Hematopoietic multipotent progenitor cell treated with erythropoietin and hydrocortisone succinate and interleukin-3 and kit ligand, for 17 days (in vitro differentiated cells): ENCODE measurements at places on chromosomes 7 and 10.

- DNase-seq, result no peak
Measured at GRCh38 chr7:158325530-158326381, 261.9 kb downstream of the PTPRN2 start.

- no peak for DNase-seq
Measured at GRCh38 chr10:98172495-98172894, 38.0 kb downstream of the R3HCC1L start.

DNA sequence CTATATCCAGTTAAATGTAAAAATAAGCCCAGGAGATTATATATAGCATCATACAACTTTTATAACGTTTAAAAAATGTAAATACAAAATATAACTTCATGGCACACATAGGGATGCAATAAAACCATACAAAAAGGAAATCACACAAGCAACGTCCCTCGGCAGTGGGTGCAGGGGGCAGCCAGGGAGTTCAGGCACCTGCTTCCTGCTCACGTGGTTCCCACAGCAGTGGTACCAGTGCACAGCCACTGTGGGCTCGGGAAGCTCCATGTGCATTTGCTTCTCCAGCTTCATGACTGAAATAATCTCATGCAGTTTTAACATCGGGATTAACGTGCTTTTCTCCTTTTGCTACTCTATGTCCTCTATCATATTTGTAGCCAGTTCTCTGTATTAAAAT, 255.5 kb upstream of the CXCL12 start:
- DNase-seq, result no peak

DNA sequence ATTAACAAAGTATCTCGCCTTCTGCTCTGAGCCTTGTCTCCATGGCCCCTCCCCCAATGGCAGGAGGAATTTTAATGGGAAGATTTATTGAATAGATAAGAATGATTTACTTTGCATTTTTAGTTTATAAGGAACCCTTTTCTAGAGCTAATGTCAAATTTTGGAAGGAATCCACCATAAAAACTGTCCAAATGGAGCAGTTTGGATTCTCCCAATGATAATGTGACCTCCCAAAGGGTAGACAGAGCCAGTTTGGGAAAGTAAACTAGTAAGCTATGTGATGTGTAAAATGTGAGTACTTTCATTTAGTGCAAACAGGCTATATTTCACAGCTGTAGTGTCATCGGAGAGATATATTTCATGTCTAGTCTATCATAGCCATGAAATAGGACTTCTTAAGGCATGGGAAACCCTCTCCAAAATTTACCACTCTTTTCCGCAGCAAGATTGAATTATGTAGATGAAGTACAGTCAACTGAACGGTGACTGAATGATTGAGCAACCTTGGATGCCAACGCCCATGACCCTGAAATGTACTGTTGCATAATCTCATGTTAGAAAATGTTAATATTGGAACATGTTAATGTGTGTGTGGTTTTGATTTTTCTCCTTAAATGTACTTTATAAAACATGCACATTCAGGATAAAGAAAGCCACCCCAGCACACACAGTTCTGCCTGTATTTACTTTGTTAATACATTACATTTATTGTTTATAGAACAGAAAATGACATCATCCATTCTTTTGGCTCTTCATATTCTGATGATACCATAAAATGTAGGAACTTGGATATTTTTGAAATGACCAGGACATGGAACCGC, 140.6 kb downstream of the NRP1 start:
- no peak for DNase-seq

DNA sequence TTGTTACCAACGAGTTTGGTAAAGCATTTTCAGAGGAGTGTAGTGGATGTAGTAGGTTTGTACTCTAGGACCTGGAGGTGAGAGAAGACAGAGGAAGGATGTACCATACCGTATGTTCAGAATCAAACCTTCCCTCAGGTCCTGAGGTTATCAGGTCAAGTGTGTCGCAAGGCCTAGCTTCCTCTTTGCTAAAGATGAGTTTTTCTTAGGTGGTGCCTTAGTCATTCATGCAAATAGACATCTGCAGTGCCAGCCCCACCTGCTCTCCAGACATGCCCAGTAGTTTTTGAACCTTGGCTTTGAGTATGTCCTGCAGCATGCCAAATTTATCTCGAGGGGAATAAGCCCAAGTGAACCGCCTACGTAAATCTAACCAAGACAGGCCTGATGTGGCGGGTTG, 71.3 kb downstream of the HDAC9 start:
- no peak for DNase-seq

DNA sequence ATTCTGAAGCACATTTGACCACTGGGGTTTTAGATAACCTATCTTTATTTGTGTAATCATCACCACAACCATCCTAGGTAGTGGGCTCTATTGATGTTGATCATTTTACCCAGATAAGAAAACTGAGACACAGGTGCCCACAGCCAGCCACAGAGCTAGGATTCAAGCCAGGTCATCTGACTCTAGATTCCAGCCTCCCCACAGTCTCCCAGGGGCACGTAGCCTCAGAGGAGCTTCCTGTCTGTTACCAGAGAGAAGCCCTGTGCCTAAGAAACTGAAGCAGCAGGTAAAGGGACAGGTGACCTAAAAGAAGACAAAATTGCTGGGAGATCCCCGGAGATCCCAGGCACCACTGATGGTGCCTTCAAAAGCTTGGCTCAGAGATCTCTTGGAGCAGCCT, 55.8 kb downstream of the ALOX5 start:
- DNase-seq, result no peak

DNA sequence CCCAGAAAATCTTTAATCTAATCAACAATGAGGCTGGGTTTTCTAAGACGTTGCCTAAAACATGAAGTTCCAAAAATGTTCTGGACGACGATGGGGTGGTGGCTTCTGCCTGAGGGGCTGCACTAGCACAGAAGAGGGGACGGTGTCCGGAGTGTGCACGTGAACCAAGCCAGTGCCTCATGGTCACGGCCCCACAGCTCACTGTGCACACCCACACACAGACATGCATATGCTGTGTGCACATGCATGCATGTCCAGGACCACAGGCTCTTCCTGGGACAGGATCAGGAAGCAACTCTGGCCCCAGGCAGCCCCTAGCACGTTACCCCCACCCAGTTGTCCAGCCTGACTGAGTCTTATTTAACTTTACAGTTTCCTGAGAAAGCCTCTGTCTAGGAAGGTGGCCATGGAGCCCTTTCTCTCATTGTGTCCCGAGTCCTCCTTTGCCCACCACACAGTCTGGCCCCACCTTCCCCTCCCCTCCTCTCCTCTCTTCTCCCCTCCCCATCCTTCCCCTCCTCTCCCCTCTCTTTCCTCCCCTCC, 100.8 kb downstream of the DNAJB6 start:
- DNase-seq, result no peak

DNA sequence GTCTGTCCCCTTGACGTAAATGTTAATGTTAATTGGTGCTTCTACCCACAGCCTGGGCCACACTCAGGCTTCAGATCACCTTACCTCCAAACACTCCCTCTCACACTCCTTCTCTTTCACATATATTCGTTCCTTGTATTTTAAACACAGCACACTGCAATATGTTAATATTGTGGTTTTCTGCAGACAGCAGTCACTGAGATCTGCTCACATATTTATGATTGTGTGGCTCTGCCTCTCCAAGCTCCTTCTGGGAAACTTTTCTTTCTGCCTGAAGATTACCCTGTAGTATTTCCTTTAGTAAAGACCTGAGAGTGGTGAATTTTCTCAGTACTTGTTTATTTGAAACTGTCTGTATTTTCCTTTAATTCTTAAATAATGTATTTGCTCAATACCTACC, 104.7 kb downstream of the VWC2 start:
- no peak for DNase-seq

DNA sequence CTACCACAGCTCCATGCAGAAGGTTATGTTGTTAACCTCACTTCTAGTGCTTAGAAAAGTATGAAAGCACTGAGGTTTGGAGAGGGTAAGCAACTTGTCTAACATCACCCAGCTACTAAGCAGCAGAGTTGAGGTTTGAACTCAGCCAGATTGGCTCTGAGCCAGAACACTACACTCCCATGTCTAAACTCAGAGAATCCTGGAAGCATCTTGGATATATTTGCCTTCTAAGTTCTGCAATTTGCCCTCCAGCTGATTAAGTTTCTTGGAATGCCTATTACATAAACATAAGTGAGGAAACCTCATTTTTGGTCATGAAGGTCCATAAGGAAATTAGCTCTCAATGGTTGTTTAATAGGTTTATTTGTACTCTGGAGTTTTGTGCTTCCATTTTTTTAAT, 78.1 kb upstream of the PHYHIPL start:
- DNase-seq, result no peak

DNA sequence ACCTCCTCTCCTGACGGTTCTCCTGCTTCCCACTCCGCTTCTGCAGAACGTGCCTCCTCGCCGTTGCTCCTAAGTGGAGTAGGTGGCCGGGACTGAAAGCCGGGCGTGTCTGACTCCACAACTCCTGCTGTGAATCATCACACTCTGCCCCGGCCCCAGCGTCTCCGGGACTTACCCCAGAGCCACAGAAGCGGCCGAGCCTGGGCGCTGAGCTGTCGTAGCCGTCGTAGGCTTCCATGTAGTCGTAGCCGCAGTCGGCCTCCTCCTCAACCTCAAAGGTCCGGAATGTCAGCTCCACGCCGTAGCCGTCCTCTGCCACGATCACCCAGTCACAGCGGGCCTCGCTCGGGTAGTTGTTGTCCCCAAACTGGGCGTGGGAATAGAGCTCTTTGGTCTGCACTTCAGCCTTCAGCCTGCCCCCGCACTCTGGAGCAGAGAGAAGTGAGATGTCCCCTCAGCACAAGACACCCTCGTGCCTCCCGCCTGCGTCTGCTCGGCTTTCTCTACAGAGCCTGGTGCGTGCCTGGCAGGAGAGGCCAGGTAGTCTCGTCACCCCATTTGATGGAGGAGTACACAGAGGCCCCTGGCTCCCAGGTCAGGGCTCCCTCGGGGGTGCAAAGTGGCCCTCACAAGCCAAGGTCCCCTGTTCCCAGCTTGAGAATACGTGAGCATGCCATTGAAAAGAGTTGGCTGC, 11.2 kb upstream of the OPALIN start:
- DNase-seq, result no peak

DNA sequence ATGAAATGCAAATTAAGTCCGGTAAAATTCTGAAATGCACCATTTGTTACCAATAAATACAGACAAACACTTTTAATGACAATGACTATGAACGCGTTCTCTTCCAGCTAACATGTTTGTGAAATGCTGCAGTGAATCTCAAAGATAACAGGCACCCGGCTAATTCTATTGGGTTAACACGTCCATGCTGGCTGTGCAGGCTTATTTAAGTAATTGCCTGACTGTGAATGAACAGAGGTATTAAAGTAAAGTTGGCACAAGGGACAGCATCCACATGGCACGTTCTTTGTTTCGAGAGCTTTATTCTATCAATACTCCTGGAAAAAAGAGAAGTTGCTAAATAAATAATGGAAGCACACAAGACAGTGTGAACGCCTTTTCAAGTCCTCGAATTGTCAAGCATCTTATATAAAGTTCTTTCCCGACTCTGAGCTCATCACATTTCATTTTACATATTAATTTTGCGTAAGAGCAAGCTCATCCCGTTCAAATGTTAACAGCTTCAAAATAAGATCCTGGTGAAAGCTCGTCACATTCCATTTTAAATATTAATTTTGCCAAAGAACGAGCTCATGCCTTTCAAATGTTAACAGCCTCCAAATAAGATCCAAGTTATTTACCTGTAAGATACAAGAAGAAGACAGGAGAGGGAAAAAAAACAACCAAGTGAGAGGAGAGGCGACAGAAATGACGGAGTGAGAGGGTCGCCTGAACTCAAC, 111.3 kb upstream of the RHEB start:
- no peak for DNase-seq

GRCh38 chr10:27504808-27505460, 830 bp downstream of the RAB18 start:
- peak; percentile 39 for DNase-seq

DNA sequence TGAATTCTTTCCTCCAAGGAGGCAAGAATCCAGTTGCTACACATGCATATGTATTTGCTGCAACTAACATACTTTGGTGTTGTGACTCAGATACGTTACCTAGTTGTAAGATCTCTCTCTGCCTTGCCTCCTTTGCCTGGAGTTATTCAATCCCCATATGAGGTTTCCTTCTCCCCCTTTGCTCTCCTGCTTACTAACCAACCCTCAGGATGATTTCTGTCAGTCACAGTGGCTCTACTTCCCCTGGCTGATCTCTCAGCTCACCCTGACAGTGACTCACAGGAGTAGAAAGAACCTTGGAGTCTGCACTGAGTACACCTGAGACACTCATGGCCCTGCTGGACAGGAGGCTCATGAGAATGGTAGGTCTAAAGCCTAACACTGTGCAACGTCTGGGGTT, 92.0 kb downstream of the TMEM106B start:
- DNase-seq, result no peak

DNA sequence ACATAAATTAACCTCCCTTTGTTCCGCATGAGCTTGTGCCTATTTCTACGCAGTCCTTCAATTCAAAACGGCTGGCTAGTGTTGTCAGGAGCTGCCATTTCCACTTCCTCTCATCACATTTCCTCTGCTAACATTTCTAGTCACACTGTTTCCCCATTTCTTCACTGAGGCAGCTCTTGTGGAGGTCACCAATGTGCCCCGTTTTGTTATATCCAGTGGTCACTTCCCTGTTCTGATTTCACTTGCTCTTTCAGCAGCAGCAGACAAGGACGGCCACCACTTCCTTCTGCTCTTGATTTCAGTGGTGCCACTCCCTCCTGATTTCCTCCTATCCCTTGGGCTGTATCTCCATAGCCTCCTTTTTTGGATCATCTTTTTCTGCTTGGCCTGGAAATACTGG, 64.8 kb upstream of the SEC61G start:
- DNase-seq, result no peak

DNA sequence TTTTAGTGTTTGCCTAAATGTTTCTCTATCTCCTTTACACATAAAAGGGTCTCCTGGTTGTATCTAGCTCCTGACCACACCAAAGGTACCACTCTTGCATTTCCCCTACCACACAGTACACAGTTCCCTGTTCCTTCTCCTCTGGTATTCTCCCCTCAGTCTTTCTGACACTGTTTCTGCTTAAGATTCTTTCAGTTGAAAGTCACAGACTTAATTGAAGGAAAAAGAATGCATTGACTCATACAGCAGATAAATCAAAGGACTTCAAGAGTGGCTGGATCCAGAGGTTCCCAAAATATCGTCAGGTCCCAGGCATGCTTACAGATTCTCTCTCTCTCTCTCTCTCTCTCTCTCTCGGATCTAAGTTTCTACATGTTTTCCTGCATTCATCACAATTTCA, 185.6 kb upstream of the LRGUK start:
- no peak for DNase-seq

- no peak for DNase-seq
Measured at GRCh38 chr7:36490419-36490830, 100.8 kb downstream of the ANLN start.

GRCh38 chr7:51455513-51455912, 138.9 kb upstream of the COBL start:
- DNase-seq, result no peak

- DNase-seq, result no peak
Measured at GRCh38 chr7:141071260-141071854, 2.5 kb upstream of the TMEM178B start.
